ENCODE measurements at places on chromosomes 5 and 9. TPM values are rescaled to one million over a fixed set of nuclear protein-coding genes. Genes with fewer than 3 reads are reported as not detected.

SLC34A1 gene
- total RNA-seq, result not detected

OMD gene
- total RNA-seq, result not detected

DNA sequence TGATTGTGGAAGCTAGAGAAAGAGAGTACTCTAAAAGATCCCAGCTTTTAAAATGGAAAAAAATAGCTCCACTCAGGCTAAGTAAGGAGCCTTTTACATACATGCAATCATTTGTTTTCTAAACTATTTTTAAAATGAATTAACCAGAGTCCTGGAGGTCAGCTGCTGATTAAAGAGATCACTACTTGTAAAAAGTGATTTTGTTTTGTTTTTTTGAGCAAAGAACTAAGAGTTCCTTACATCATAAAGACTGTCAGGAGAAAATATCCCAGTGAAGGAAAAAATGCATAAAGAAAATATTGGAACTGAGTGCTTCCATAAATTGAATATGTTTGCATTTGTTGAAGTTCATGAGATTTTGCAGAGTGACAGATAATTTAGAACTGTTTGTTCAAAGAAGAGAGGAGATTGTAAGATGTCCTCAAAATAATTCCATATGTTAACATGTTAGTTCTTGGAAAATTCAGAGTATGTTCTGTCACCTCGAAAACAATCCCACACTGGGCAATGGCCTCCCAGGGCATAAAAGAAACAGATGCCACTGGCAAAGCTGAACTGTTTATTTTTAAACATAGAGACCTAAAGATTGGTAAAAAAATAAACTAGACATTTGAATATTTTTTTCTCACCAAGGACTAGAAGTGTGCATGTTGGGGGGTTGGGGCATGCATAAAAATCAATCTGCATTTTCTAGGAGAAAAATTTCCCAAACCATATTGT, 264.7 kb downstream of the NPR3 start:
- no peaks in the 10 kb centered on the region for H3K27me3 ChIP-seq
- H3K4me1 ChIP-seq, result no peaks in the 10 kb centered on the region
- no peaks in the 10 kb centered on the region for H3K36me3 ChIP-seq
- no peak for DNase-seq

DNA sequence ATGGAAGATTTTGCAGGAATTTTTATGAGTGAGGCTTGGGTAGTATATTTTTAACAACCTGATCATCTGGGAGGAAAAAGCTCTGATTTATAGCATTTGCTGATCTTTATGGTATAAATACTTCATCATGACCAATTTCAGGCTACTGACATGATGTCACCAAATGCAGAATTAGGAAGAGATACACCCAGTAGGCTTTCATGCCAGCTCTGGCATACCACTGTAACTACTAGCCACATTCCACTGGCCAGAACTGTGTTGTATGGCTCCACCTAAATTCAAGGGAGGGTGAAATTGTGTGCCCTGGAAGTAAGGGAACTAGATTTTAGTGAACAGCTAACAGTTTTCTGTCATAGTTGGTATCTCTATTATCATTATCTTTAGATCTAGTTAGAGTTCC, 17.6 kb downstream of the AP3S1 start:
- H3K4me3 ChIP-seq, result no peak overlapping the region
- no peaks in the 10 kb centered on the region for H3K36me3 ChIP-seq
- no peak overlapping the region for H3K27ac ChIP-seq
- H3K27me3 ChIP-seq, result no peaks in the 10 kb centered on the region
- H3K4me1 ChIP-seq, result no peaks in the 10 kb centered on the region

DNA sequence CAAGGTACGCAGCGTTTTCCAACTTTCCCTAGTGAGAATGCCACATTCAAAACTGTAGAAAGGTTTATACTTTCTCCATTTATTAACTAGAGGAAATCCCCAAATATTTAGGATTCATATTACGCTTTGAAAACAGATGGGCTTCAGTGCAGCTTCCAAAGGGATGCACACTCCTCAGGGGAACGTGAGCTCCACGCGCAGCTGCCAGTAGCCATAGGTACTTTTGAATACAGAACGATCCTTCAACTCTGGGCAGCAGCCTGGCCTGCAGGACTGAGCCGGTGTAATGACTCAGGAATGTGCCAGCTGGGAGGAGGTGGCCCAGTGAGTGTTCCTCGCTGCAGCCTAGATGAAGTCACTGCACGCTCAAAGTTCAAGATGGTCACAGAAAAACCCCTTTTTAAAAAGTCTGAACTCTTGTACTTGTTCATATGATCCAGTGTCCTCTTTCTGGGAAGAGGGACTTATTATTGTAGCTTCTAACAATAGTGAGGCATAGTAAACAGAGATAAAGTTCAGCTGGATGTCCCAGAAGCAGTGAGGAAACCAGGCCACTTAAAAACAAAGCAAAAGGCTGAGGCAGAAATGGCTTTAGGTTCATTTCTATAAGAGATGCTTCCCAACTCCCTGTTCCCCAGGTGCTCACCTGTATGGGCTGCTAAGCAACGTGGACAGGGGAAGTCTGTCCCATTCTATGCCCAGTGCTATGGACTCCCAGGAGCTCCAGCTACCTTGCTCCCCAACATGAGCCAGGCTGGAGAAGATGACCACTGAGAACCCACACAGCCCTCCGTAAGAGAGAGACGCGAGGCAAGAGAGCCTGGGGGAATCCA, 130.0 kb downstream of the LHFPL2 start:
- no peak overlapping the region for H3K4me3 ChIP-seq
- H3K4me1 ChIP-seq, result no peaks in the 10 kb centered on the region
- H3K27me3 ChIP-seq, result no peaks in the 10 kb centered on the region
- H3K27ac ChIP-seq, result no peak overlapping the region
- DNase-seq, result no peak

DNA sequence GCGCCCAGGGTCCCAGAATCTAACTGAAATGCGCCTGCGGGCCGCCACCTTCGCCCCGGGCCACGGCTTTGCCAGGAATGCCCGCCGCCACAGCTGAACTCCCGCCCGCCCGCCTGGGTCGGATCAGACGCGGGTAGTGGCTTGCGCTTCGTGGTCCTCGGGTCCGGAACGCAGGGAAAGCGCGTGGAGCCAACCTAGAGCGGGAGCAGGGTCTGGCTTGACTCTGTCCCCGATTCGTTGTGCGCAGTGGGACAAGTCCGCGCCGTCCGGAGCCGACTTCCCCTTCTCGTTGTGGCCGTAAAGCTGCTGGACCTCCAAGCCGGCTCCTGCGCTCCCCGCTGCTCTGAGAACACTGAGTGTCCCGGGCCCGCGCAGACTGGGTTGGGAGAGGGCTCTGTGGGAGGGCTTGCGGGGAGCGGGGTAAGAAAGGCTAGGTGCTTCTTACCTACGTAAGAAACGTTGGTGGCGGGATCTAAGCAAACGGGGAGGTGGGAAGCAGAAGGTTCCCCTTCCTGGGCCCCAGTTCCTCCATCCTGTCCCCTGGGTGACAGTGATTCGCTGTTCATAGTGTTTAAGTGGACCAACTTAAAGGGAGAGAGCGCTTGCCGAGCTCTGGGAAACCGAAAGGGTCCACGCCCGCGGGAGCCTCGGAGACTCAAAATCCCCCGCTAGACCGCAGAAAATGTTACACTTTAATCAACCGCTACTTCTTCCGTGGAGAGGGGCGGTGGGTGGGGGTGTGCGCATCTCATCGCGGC, 4.4 kb upstream of the FOXE1 start:
- DNase-seq, result peak; percentile 66
- peaks cover 29% of the 10 kb centered on the region for H3K4me1 ChIP-seq
- peaks cover 82% of the 10 kb centered on the region for H3K27me3 ChIP-seq
- no peak overlapping the region for H3K27ac ChIP-seq
- no peaks in the 10 kb centered on the region for H3K36me3 ChIP-seq

Data from B cell (primary cell).